ENCODE measurements at places on chromosomes 2 and 18. TPM values are rescaled to one million over a fixed set of nuclear protein-coding genes. Genes with fewer than 3 reads are reported as not detected.

Gene TLX2
- polyA plus RNA-seq = not detected

Gene GPN1
- polyA plus RNA-seq = 6.5 TPM

Gene ATG9A
- polyA plus RNA-seq = 14.1 TPM

Gene PTPRN
- polyA plus RNA-seq = not detected

Gene NYAP2
- polyA plus RNA-seq = not detected

Gene UGP2
- polyA plus RNA-seq = 139 TPM

Gene TUBB8B
- not detected for polyA plus RNA-seq

Gene DNAH7
- polyA plus RNA-seq = 0.25 TPM

Gene ANKRD30BL
- polyA plus RNA-seq = not detected

Gene IL37
- not detected for polyA plus RNA-seq

Gene PKDCC
- 91.4 TPM for polyA plus RNA-seq

Gene GALM
- 6.5 TPM for polyA plus RNA-seq

Gene CXCR1
- polyA plus RNA-seq = 0.10 TPM
